ENCODE measurements at places on chromosomes 1 and 21.

DNA sequence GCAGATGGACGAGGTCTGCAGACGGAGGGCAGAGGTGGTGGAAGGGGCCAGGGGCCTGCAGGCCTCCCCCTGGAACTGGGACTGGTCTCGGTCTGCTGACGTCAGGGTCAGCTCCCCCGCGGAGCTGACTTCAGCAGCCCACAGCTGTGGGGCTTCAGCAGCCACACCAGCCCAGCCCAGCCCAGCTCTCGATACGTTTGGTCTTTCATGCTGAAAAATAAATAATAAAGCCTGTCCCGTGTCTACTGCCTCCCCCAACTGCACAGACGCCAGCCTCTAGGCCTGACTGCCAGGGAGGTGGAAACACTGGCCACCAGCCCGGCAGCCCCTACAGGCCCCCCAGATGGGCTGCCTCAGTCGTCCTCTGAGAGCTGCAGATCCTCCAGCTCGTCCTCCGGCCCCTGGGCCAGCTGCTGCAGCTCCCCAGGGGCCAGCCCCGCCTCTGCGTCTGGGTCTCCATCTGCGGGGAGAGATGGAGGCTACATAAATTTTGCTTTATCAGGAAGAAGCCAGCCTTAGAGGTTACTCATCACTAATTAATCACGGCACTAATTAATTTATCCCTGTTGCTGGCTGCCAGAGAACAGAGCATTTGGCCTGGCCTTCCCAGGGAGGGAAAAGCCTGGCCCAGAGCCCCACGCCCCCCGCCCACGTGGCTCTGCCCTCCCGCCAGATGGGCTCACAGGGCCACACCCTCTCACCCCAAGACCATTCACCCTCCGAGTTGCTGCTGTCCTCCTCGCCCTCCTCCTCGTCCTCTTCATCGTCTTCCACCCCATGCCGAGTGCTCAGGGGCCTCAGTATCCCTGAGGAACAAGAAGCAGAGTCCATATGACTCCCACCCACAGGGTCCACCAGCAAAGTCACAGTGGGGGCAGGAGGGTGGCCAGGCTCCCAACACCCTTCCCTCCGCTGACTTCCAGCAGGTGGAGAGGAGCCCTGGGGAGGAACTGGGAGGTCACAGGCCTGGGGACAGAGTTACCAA lies 14.4 kb downstream of the NOC2L start:
- DNase-seq: peak; percentile 71

DNA sequence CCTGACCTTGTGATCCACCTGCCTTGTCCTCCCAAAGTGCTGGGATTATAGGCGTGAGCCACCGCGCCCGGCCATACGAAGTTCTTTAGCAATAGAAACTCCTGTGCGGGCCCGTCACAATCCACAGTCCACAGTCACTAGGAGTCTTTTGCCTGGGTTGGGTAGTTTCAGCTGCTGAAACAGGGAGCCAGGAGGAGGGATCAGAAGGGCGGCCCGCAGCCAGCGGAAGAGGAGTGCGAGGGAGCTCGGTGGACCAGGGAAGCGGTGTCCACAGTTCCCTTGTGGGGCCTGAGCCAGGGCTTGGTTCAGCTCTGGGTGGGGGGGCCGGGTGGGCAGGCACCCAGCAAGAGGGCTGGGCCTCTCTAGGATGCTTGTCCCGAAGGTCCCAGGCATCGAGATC lies 17.9 kb upstream of the HSPG2 start:
- peak; percentile 58 for DNase-seq

DNA sequence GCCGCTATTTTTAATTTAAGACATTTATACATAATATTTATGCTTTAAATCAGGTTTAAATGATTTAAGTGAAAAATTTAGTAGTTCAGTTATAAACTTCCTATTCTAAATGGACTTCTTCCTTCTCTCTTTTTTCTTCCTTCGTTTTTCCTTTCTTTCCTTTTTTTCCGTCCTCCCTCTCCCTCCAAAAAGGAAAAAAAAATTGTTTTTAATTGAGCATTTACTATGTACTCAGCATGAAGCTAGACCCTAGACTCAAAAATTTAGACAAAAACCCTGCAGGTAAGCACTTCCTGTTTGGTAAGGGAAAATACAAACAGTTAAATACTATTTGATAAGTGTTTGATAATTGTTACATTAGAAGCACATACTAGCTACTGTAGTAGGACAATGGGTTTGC lies 2.6 kb upstream of the TM2D1 start:
- no peak for DNase-seq

DNA sequence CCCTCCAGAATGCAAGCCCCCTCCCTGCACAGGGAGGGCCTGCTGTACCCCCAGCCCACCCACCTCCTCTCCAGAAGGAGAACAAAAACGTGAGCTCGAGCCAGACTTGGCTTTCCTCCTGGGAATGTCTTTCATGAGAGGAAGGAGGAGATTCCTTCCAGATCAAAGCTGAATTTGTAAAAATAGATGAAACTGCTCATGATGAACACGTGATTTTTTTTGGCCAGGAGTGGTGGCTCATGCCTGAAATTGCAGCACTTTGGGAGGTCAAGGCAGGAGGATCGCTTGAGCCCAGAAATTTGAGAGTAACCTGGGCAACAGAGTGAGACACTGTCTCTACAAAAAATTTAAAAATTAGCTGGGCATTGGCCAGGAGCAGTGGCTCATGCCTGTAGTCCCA lies 21.8 kb downstream of the GPR157 start:
- DNase-seq: no peak

DNA sequence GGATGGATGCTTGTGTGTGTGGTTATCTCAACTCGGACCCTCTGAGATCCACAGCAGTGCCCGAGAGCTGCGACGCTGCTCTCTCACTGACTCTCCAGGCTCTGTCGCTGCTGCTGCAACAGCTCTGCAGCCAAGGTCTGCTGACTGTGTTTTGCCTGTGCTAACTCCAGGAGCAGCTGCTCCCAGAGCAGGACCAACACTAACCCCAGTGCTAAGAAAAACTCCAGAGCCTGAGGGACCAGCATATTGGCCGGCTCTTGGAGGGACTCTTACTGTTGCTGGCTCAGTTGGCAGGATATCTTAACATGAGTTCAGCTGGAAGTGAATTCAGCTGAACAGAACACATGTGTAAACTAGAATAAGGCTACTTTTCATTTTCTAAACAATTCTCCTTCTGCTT lies 4.4 kb downstream of the LCE2C start:
- no peak for DNase-seq

GRCh38 chr21:44949161-44949778 lies 9.4 kb downstream of the SLX9 start:
- no peak for DNase-seq

- no peak for DNase-seq
These were observed 40.2 kb upstream of the ZNF124 start for GRCh38 chr1:247212012-247212411.

- no peak for DNase-seq
These were observed 14.4 kb downstream of the AGO3 start for GRCh38 chr1:35945327-35945726.

- no peak for DNase-seq
These were observed 64.4 kb upstream of the FAM20B start for GRCh38 chr1:178961331-178961730.

DNA sequence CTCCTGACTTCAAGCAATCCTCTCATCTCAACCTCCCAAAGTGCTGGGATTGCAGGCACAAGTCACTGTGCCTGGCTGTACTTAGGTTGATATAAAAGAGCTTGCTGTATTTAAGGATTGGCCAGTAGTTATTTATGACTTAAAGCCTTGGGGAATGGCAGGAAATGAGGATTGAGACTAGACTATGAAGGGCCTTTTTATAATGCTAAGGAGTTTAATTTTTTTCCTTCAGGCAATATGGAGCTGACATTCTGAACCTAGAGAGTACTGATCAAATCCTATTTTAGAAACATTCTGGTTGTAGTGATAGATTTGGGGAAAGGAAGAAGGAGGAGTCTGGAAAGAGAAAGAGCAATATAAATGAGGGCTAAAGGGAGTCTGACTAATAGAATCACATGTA lies 44.7 kb downstream of the MSH4 start:
- no peak for DNase-seq

GRCh38 chr1:177571076-177571475 lies 398.8 kb downstream of the SEC16B start:
- DNase-seq: no peak

GRCh38 chr1:77888081-77888780 lies at the start of gene NEXN:
NEXN (plus strand) TSS chr1:77888624; CDS start chr1:77916107, 27,483 bp downstream.
- peak; percentile 92 for DNase-seq

GRCh38 chr1:46401154-46401913 lies 7.2 kb downstream of the FAAH start:
- DNase-seq: no peak
